ENCODE measurements at places on chromosomes 5 and 9.

DNA sequence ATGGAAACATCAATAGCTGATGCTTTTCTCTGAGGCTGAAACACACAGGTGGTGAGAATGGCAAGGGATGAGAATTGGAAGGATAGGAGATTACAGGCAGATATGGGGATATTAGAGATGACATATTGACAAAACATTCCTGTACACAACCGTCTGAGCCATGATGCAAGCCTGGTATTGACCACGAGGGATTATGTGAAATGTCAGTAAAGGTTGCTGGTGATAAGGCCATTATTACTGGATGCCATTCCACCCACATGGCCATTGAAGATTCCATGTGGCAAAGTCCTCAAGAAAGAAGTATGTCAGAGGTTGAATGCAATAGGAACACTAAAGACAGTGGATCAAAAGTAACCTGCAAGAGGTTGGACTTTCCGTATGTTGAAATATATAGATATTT lies 15.7 kb downstream of the GRAMD2B start:
- DNase-seq = no peak

DNA sequence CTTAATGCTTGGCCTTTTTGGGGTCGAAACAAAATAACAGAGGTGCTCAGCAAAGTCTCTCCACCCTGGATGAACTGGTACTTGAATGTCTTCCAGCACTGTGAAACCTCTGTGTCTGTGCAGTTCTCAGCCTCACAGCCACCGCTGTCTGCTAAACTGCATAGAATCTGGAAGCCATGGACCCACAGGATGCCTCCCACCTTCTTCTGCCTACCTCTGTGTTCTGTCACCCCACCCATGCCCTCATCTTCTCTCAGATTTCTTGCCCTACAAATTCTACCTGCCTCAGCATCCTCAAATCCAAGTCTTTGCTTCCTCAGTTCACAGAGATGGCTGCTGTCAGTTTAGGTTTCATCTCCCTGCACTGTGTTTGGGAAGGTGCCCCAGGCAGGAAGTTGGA lies 35.6 kb downstream of the EXOSC2 start:
- no peak for DNase-seq

DNA sequence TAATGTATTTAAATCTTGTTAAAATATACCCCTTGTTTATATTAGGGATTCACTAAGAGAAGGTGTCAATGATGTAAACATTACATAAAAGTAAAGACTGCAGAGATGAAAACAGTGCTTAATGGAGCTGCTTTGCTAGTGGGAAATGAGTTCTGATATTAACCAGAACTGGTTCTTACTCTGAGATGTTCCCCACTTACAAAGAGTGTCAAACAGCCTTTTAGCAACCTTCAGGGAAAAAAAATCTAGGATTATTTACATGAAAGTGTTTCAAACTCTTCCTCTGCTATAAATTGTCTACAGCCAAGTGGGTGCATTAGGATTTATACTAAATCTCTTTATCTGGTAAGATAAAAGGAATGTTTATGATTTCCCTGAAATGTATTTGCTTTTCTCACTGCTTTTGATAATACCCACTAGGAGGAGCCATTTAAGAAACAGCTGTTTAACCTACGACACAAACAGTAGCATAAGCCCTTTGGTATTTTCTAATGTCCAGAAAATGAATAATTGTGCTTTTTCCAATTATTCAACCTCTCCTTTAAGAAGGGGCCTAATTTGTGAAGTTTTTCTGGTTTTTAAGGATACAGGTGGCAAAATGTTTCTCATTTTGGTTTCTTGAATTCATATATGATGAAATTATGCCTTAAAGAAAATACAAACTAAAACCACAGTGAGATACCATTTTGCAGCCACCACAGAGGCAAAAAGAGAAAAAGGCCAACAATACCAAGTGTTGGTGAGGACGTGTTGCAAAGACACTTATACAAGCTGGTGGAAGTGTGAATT lies 186.3 kb downstream of the TLE4 start:
- DNase-seq = no peak

GRCh38 chr5:127551410-127552041 lies 34.1 kb downstream of the PRRC1 start:
- no peak for DNase-seq

DNA sequence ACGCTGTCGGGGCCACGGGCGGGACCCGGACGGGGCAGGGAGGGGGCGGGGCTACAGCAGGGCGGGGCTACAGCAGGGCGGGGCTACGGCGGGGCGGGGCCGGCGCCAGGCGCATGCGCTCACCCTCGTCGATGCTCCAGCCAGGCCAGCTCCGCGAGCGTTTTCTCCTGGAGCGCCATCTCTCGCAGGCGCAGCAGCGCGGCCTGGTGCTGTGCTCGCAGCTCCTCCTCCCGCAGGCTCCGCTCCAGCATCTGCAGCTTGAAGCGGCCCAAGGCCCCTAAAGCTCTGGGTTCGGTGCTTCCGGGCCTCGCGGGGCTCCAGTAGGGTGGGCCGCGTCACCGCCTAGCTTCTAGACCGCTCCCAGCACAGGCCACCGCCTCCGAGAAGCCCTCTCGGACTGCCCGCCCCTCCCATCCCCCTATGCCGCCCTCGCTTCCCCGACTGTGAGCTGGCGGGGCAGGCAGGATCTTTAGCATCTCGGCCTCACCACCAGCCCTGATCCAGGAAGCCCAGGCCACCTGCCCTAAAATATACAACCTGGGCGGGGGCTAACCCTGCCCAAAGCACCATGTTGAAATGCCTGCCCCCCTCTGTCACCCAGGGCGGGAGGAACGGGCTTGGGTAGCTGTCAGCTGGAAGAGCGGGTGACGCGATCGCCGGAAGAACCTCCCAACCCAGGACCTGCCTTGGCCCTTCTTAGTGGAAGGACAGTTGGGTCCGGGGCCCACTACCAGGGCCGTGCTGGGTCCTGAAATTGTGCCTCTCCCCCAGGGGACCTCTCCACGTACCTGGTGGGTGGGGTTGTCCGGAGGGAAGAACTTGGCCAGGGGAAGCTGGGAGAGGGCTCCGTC lies 21.9 kb upstream of the QSOX2 start:
- peak; percentile 87 for DNase-seq

DNA sequence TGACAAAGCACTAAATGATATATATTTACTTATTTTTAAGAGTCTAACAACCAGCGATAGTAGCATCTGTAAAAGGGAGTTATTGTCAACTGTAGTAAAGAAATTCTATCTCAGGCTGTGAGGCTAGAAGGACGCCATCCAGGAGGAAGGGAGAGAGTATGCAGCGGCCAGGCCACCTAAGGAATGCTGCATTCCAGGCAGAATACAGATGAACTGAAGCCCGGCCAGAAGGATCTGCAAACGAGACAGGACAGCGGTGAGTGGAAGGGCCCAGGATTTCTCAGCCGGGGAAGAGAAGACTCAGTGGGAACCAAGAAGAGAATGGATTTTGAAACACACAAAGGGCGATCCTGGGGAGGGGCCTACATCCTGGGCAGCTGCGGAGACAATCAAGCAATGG lies 7.4 kb downstream of the RETREG1 start:
- no peak for DNase-seq

GRCh38 chr5:35356725-35357124 lies 126.4 kb upstream of the PRLR start:
- no peak for DNase-seq

GRCh38 chr9:37977851-37978480 lies 74.0 kb upstream of the SLC25A51 start:
- no peak for DNase-seq

- DNase-seq = no peak
Observed at GRCh38 chr5:1262381-1262780, 32.5 kb downstream of the TERT start.

DNA sequence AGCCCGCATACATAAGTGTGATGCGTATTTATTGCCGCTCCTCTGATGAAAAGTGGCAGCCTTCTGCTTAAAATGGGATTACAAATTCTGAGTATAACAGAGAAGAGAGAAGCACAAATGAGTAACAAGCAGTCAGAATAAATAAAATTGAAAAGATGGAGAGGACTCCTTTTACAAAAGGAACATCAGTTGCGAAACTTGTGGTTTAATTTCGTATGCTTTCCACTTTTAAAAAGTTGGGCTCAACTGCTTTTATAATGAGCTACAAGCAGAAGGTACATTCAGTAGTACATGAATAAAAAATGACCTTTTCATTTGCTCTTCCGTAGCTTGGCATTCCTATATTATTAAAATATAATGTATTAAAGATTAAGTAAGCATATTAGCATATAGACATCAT lies 320.0 kb downstream of the FBXL17 start:
- no peak for DNase-seq

- DNase-seq = no peak
Observed at GRCh38 chr5:17439956-17440355, 58.1 kb upstream of the TAF11L2 start.

- DNase-seq = no peak
Observed at GRCh38 chr5:123429993-123430392, 6.8 kb upstream of the CEP120 start.

GRCh38 chr9:33329979-33330378 lies 39.7 kb downstream of the NFX1 start:
- DNase-seq = no peak

GRCh38 chr9:122333169-122333808 lies 37.5 kb upstream of the PTGS1 start:
- no peak for DNase-seq

Data from left forelimb (tissue), 1 donor.